ENCODE measurements at places on chromosomes 4 and X.

- DNase-seq: no peak
Observed at GRCh38 chr4:118114720-118115119, 80.4 kb downstream of the NDST3 start.

- peak; percentile 70 for DNase-seq
Observed at GRCh38 chrX:48957477-48957826, at the start of gene OTUD5. Gene OTUD5, minus strand, starts transcription at chrX:48957607. Its CDS starts 37 bp downstream, at chrX:48957570.

DNA sequence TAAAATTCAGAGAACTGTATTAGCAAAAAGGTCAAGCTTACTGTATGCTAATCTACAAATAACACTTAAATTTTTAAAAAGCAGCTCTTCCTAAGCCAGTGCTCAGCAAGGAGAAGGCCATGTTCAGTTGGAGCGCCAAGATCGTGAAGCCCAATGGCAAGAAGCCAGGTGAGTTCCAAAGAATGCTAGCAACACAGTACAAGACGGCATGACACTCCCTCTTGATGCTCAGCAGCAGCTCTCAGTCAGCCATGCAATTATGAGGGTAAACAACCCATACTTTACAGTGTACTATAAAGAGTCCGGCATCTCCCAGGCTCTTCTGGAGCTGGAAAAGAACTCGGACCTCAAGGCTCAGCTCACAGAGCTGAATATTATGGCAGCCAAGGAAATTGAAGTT is 34.9 kb downstream of the STX18 start:
- DNase-seq: no peak

DNA sequence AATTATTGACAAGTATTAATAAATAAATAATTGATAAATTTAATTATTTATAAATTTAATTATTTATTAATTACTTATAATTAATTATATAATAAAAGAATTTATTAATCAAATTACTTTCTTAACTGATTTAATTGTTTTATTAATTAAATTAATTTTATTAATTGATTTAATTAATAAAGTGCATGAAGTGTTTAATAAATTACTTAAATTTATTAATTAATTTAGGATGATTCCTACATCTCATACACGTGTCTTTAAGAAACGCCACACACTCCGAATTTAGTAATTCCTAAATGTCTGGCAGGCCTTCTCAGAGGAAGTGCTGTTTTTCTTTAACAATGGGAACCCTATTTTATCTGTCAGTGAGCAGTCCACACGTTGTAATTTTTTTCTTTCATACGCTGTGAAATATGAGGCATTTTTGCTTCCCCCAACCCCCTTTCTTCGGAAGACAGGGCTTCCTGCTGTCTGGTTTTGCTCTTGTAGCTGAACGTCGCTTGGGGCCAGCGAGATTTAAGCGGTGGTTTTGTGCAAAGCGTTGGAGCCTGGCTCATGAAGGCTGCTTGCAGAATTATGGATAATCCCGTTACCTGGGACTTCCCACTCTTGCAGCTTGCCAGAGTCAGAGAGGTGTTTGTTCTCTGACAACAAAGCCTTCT is 46.8 kb downstream of the CRLF2 start:
- DNase-seq: peak; percentile 12

Measured in CD4-positive, alpha-beta T cell treated with Interleukin-6 at 100 ng/mL for 8 hours (primary cell).